ENCODE measurements at places on chromosomes 13 and 19. TPM values are rescaled to one million over a fixed set of nuclear protein-coding genes. Genes with fewer than 3 reads are reported as not detected.

The ZSCAN18 gene
- 47.8 TPM for total RNA-seq

The ZNF560 gene
- 0.25 TPM for total RNA-seq

The CGB5 gene
- not detected for total RNA-seq

The CEACAM21 gene
- not detected for total RNA-seq

The RASGRP4 gene
- not detected for total RNA-seq

The FRY gene
- 4.3 TPM for total RNA-seq

The THAP8 gene
- total RNA-seq, result 3.8 TPM

The POGLUT2 gene
- total RNA-seq, result 26.0 TPM

The IL17D gene
- total RNA-seq, result 0.54 TPM

- DNase-seq, result peak; percentile 98
Measured at GRCh38 chr19:45770192-45771101, 1.4 kb upstream of the SIX5 start.

DNA sequence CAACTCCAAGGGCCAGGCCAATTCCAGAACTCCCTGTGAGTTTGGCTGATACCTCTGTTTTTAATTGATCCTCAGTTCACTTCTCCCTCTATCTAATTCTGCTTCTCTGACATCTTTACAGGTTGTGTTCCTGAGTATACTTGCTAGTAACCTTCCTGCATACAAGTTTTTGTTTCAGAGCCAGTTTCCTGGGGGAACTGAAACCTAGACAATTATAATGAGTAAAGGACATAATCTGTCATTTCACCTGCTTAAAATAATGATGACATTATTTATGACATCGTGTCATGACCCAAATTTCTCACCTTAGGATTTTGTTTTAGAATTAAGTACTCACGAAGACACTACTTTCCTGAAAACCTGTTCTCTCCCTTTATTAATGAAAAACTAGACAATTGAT is 12.5 kb upstream of the MYCBP2 start:
- no peak for DNase-seq

GRCh38 chr19:57830071-57830602 is at the start of gene ZNF587B:
ZNF587B (plus strand) TSS chr19:57830299; CDS start chr19:57830529, 230 bp downstream.
- peak; percentile 64 for DNase-seq

- no peak for DNase-seq
Measured at GRCh38 chr13:111879719-111880118, 187.2 kb upstream of the SOX1 start.

DNA sequence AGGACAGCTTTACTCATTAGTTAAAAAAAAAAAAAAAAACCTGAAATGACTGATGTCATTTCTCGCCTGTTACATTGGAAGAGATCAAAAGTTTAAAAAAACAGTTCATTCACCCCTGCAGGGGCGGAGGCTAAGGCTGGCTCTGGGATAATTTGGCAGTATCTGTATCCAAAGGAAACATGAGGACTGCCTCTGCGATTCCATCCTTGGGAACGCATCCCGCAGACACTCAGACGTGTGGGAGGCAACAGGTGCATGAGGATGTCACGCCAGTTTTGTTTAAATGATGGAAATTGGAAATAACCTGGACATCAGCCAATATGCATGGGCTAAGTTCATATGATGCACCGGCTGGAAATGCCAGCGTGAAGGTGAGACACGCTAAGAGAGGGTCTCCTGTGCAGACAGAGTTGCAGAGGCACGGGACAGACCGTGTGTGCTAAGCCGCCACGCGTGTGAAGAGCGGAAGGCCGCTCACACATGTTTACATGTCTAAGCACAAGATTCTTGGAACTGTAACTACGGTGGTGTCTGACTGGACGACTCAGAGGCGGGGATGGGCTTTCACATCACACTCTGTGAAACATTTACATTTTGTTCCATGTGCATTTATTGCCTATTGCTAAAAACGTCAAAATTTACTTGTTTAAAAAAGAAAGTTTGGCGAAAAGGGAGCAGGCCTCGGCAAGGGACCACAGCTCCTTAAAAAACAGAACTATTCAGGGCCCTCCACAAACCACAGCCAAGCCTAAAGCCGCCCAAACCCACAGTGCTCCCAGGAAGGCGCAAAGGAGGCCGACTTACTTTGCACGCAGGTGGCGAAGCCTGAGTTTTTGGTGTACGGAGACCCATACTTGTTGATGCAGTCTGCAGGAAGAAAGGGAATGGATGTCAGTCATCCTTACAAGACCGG is 17.9 kb downstream of the GAS6 start:
- no peak for DNase-seq

DNA sequence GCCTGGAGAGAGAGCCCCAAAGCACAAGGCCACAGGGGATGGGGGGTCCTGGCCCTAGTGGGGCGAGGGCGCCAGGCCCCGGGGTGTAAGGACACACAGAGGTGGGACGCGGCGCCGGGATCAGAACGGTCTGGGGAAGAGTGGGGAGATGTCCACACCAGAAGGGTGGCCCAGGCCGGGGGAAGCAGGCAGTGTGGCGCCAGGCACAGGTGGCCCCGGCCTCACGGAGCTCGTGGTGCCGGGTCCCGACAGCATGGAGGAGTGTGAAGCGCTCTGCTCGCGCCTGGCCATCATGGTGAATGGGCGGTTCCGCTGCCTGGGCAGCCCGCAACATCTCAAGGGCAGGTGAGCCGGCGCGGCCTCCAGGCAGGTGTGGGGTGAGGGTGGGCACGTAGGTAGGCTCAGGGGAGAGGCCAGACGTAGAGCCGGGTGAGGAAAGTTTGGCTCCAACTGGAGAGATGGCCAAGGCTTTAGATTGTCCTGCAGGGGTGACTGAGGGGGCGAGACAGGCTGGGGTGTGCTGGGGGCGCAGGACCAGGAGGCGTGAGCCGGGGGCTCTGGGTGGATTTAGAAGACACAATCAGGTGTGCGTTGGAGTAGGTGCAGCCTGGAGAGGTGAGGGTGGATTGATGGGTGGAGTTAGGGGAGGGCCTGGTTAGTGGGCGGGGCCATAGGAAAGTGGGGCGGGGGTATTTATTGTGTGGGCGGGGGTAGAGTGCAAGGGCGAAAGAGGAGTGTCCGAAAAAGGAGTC is 2.9 kb upstream of the ARHGAP45 start:
- no peak for DNase-seq

- no peak for DNase-seq
Measured at GRCh38 chr13:44224450-44225149, 149.0 kb upstream of the SERP2 start.

GRCh38 chr19:38911388-38912001 is 491 bp downstream of the CCER2 start:
- DNase-seq, result no peak

DNA sequence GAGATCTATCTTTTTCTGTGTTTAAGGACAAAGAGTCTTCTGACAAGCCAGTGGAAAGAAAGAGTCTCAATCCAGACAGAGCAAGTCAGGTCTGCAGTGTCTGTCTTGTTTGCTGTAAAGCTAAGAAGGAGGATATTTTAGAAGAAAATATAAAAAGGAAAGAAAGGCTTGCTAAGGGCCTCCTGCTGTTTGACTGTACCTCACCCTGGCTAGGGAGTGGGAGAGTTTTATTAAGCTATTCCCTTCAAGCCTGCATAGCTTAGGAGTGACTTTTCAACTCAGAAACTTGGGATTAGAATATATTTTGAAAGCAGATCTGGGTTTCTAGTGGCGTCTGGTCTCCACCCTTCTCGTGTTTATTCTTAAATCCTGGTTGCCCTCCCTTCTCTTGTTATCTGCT is 460.0 kb downstream of the COG6 start:
- peak; percentile 40 for DNase-seq

- no peak for DNase-seq
Measured at GRCh38 chr13:25688536-25688935, 316.8 kb downstream of the ATP8A2 start.

- no peak for DNase-seq
Measured at GRCh38 chr13:91318886-91319285, 28.6 kb upstream of the MIR17HG start.

GRCh38 chr13:98999639-98999952 is 21.7 kb upstream of the DOCK9 start:
- peak; percentile 17 for DNase-seq

- no peak for DNase-seq
Measured at GRCh38 chr13:83824120-83824519, 58.2 kb downstream of the SLITRK1 start.

DNA sequence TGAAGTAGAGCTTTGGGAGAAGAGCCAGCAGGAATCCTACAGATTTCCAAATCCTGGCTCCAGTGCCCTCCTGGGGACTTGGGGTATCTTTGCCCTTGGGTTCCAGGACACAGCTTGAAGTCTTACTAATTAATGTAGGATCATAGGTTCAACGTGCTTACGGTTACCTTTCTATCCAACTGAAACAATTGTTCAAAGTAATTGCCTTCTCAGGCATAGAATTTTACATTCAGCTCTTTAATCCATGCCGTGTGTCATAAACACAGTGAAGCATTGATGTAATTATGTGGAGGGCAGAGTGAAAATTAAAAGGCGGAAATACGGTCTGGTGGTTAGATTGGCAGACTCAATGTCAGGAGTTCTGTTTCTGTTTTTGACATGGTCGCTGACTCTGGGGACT is 170.4 kb downstream of the COG6 start:
- no peak for DNase-seq

- DNase-seq, result no peak
Measured at GRCh38 chr13:45752510-45752909, 50.4 kb downstream of the CBY2 start.

- no peak for DNase-seq
Measured at GRCh38 chr19:16104722-16105121, 7.0 kb upstream of the RAB8A start.

DNA sequence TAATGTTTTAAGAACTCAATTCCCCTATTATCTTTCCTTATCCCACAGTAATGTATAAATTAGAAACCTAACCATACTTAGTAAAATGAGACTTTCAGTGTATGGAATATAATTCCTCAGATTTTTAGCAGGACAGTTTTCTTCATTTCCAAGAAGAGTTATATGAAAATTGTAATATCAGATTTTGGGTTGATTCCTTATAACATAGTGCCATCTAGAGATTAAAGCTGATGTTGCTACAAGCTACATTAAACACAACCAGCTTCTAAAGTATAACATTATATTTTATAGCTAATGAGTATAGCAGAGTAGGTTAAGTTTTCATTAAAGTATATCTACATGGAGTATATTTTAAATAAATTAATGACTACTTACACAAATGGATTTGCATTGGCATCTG is 99.7 kb upstream of the MIR17HG start:
- peak; percentile 1 for DNase-seq

DNA sequence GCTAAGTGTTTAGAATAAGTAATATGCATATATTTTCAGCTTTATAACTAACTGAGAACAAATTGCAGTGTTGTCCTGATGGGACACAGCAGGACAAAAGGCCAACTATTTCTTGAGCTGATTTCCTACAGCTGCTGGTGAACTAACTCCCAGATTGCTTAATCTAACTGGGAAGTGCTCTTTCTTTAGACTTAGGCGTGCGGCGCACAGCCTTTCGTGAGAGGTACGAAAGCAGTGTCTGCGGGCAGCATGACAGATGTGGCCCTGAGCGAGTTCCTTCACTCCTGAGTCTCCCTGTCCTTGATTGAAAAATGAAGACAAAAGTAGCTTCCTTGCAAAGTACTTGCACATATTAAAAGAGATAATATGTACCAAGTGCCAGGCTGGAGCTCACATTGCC is 47.3 kb upstream of the NPAS1 start:
- peak; percentile 81 for DNase-seq

- DNase-seq, result peak; percentile 91
Measured at GRCh38 chr19:12696366-12697335, at the start of gene FBXW9. FBXW9 (minus strand) TSS chr19:12696631; CDS start chr19:12696581, 50 bp downstream.

DNA sequence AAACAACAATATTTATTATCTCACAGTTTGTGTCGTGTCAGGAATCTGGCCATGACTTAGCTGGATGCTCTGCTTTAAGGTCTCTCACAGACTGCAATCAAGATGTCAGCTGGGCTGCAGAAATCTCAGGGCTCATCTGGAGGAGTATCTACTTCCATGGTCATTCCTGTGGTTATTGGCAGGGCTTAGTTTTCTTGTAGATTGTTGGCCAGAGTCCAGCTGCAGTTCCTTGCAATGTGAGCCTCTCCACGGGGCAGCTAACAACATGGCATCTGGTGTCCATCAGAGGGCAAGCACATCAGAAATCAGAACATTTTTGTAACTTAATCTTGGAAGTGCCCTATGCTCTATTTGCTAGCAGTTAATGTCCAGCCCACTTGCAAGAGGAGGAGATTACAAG is 45.7 kb upstream of the TDRD3 start:
- DNase-seq, result peak; percentile 49

DNA sequence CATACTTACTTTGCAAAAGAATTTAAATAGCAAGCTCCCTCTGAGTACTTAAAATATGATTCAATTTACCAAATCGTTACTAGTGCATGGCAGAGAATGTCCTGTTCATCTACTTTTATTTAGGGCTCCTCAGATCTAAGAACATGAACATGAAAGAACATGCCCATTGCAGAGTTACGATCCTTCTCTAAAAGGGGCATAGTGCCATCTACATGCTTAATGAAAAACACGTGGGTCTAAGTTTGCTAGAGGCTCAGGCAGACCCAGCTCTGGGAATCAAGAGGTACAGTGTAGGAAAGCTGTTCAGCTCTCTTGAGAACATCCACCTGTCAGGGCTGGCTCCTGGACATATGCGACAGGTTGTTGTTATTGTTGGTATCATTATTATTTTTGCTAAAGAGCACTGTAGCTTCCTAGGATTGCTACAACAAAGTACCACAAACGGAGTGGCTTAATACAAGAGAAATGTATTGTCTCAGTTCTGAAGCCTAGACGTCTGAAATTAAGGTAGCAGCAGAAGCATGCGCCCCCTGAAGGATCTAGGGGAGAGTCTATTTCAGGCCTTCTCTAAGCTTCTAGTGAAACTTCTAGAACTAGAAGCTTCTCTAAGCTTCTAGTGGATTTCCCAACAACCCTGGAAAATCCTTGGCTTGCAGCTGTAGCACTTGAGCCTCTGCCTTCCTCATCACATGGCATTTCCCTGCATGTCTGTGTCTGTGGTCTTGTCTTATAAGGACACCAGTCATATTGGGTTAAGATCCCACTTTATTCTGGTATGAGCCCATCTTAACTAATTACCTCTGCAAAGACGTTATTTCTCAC is 133.9 kb downstream of the DCT start:
- peak; percentile 27 for DNase-seq

DNA sequence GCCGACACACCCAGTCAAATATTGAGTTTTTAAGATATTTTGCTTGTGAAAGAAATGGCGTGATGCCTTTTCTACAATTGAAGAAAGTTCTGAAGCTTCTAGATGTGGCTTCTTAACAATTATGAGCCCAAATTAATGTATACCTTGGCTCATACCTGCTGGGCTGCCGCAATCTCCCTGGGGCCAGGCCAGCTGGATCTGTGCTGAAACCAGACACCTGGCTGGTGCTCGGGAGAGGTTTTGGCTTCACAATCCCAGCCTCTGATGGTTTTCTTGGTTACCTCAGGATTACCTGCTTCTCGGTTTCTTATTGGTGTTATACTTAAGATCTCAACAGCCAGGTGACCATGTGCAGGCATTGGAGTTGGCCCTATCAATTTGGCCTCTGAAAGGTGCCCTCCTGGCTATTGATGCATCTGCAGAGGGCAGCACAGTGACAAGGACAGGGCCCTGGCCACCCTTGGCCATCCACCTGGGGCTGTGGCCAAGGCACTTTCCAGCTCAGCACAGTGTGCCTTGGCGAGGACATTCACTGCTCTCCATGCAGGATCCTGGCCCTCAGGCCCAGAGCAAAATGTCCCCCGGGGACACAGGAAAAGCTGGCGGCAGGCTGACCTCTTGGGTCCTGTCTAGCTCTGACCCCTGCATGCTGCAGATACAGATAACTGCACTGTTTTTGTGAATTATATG is 305.0 kb downstream of the ZNF536 start:
- DNase-seq, result no peak

- DNase-seq, result peak; percentile 54
Measured at GRCh38 chr19:33797802-33798671, 1.4 kb downstream of the KCTD15 start.
